NCI-H1092 (cell line): ENCODE measurements at places on chromosomes 12 and 14.

GRCh38 chr12:18135509-18135908, 45.5 kb upstream of the RERGL start:
- no peak for DNase-seq

- DNase-seq: no peak
These were observed 724 bp downstream of the LTB4R start for GRCh38 chr14:24311837-24312615.

GRCh38 chr12:97572220-97572619, 109.6 kb downstream of the RMST start:
- no peak for DNase-seq

- DNase-seq: no peak
These were observed 46.0 kb downstream of the ERGIC2 start for GRCh38 chr12:29334937-29335336.
